Right atrium auricular region (tissue), 2 donors: ENCODE measurements at places on chromosomes 3 and 15.

GRCh38 chr3:24828551-24828950 lies 333.9 kb upstream of the THRB start:
- DNase-seq, result no peak

DNA sequence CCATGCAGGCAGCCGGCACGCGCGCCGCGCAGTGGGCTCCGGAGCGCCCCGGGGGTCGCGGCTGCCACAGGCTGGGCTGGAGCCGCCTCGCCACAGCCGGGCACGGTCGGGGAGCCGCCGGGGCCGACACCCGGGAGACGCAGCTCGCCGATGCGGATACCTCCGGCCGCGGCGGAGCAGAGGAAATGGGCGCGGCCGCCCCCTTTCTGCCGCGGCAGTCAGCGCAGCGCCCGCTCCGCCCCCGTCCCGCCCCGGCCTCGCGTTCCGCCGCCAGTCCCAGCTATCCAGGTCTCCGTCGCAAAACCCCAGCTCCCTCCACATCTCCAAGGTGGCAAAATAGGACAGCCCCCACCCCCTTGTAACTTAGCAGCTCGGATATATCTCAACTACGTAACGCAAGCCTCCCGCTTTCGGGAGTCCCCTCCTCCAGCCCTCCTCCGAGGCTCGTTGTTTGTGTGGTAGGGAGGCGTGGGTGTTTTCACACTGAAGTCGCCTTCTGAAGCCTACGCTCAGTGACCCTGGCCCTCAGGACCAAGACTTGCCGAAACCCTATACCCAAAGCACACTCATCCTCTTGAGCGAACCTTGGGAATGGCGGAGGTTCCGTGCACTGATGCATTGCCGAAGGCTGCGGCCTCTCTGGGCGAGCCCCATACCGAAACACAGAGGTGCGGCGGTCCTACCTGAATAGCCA lies at the start of gene SH3BP5:
Gene SH3BP5, minus strand, starts transcription at position 182 of the 694 bp plus-strand sequence. Its CDS starts 178 bp downstream, at position 4.
- peak; percentile 79 for DNase-seq

- no peak for DNase-seq
Measured at GRCh38 chr15:46315434-46315833, 680.6 kb downstream of the SQOR start.

DNA sequence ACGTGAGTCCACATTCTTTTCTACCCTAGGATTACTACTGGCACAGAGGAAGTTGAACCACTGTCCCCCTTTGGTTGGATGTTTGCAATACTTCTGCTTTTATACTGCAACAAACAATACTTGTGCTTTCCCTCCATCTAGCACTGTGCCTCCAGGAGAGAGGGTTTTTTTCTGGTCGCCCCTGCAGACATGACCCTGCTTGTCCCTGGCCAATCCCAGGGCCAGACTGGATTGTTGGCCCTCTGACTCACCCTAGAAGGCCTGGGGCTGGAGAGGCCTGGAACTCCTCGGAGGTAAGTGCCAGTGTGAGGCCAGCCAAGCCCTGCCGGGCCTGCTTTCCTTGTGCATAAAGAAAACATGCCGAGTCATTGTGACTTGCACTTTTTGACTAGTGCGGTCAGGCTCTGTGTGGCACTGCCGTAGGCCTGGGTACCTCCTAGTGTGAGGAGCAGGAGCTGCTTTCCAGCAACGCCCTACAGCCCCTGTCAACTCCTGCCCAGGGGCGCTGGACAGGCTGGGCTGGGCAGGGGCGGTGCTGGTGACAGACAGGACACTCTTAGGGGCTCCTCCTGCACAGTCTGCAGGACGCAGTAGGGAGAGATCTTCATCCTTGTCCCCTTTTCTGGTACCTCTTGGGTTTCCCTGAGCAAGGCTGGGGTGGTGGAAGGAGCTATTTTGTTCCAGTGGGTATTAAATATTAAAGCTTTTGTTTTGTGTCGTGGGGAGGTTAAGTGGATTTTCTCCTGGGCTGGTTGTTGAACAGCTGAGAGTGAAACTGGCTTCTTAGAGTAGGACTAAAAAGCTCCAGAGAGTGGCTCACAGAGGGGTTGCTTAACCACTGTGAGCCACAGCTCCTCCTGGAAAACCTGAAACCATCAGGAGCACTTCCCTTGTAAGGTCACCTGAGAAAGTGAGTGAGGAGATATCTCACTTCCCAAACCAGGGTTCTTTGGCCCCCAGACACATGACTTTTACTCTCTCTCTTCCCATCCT lies 14.4 kb upstream of the TKT start:
- DNase-seq, result peak; percentile 97

- no peak for DNase-seq
Measured at GRCh38 chr3:54045061-54045815, 77.1 kb upstream of the CACNA2D3 start.

DNA sequence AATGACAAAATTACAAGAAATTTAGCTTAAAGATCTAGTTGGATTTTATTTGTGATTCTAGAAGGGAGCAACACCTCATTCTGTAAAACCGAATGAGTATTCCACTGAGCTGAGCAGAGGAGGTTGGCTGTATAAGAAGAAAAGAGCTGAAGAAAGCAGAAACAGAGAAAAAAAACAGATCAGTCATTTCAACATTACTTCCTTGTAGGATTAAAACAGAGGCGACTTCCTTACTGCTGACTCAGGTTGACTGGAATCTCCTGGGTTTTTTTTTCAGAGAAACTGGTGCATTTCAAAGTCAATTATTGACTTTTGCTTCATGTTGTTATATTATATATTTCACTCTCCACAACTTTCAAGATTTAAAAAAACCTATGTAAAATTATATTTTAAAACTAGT lies 368.1 kb upstream of the UBE2E2 start:
- no peak for DNase-seq
